T-helper 17 cell (primary cell): ENCODE measurements at places on chromosomes 7 and 10.

- H3K4me1 ChIP-seq: peaks cover 2% of the 10 kb centered on the region
- H3K36me3 ChIP-seq: peaks cover 14% of the 10 kb centered on the region
- H3K27ac ChIP-seq: no peak overlapping the region
- DNase-seq: no peak
- no peaks in the 10 kb centered on the region for H3K27me3 ChIP-seq
- no peak overlapping the region for H3K4me3 ChIP-seq
Observed at GRCh38 chr7:30428246-30429155, 50.1 kb downstream of the NOD1 start.

- H3K4me3 ChIP-seq: no peak overlapping the region
- peak overlapping the region; percentile 70 for H3K27ac ChIP-seq
- H3K36me3 ChIP-seq: no peaks in the 10 kb centered on the region
- H3K4me1 ChIP-seq: peaks cover 4% of the 10 kb centered on the region
- no peaks in the 10 kb centered on the region for H3K27me3 ChIP-seq
Observed at GRCh38 chr7:135375908-135376699, 133.8 kb downstream of the CNOT4 start.

GRCh38 chr7:34059136-34059828, 153.9 kb downstream of the BMPER start:
- H3K4me3 ChIP-seq: no peak overlapping the region
- H3K4me1 ChIP-seq: no peaks in the 10 kb centered on the region
- no peaks in the 10 kb centered on the region for H3K27me3 ChIP-seq
- no peak for DNase-seq

DNA sequence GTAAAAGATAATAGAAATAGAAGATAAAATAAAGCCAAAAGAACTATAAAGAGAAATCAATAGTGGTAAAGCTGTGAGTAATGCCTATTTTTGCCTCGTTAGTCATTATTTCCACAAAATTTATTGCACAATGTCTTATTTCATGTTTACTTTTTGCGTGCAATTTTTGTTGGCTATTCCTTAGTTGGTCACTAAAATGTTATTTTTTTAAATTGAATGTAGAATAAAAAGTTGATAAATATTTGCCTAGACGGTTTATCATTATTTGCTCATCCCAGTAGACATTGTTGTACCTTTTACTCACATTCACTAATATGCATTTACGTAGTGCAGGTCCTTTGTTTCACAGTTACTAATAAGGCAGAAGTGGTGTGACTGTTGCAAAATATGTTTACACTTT, 227.8 kb upstream of the BMPER start:
- no peak overlapping the region for H3K4me3 ChIP-seq
- H3K36me3 ChIP-seq: no peaks in the 10 kb centered on the region
- no peak overlapping the region for H3K27ac ChIP-seq
- no peak for DNase-seq
- H3K4me1 ChIP-seq: no peaks in the 10 kb centered on the region

- no peaks in the 10 kb centered on the region for H3K27me3 ChIP-seq
- no peak overlapping the region for H3K27ac ChIP-seq
- H3K4me3 ChIP-seq: no peak overlapping the region
- H3K4me1 ChIP-seq: no peaks in the 10 kb centered on the region
- no peak for DNase-seq
- H3K36me3 ChIP-seq: no peaks in the 10 kb centered on the region
Observed at GRCh38 chr10:56928714-56929113, 567.7 kb upstream of the ZWINT start.

GRCh38 chr10:100036850-100037249, 27.1 kb upstream of the DNMBP start:
- H3K36me3 ChIP-seq: no peaks in the 10 kb centered on the region
- no peak overlapping the region for H3K4me3 ChIP-seq
- peaks cover 45% of the 10 kb centered on the region for H3K27me3 ChIP-seq
- no peak overlapping the region for H3K27ac ChIP-seq

- no peak within 1 kb of the TSS for H3K4me3 ChIP-seq
- H3K27ac ChIP-seq: no peak within 1 kb of the TSS
- DNase-seq: no peak
Observed at GRCh38 chr7:138797715-138798320, at the start of the genes ATP6V0A4 and TMEM213. TSS of gene ATP6V0A4 (minus strand) at chr7:138798196. CDS start at chr7:138771247, 26,949 bp downstream. TSS of gene TMEM213 (plus strand) at chr7:138797994. CDS start at chr7:138798105, 111 bp downstream.

DNA sequence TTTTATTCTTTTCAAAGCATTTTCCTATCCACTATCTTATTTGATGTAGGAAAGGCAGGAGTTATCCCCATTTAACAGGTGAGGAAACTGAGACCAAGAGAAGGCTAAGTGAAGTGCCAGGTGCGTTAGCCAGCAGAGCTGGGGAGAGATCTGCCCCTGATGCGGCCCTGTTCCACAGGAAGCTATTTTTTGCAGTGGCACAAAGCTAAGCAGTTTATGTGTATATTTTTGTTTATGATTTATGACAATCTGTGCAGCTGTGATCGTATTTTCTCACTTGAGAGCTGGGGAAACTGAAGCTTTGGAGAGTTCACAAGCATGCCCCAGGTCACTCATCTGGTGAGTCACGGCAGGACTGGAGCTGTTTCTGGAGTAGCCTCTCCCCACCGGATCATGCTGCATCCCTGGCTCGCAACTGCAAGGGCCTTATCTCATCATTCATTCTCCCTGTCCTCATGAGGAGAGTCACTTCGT, 38.8 kb downstream of the SLC29A3 start:
- H3K4me3 ChIP-seq: no peak overlapping the region
- H3K27ac ChIP-seq: no peak overlapping the region
- no peaks in the 10 kb centered on the region for H3K27me3 ChIP-seq

GRCh38 chr10:120824881-120825309, 26.3 kb upstream of the WDR11 start:
- H3K27ac ChIP-seq: no peak overlapping the region
- no peak overlapping the region for H3K4me3 ChIP-seq
- H3K27me3 ChIP-seq: peaks cover 36% of the 10 kb centered on the region
- no peak for DNase-seq
- peaks cover 6% of the 10 kb centered on the region for H3K4me1 ChIP-seq
- H3K36me3 ChIP-seq: peaks cover 4% of the 10 kb centered on the region
